OCI-LY7 (cell line): ENCODE measurements at places on chromosomes 6 and 20. TPM values are rescaled to one million over a fixed set of nuclear protein-coding genes. Genes with fewer than 3 reads are reported as not detected.

The CLVS2 gene
- not detected in 2 replicates for total RNA-seq

The RIMS1 gene
- total RNA-seq = not detected in 2 replicates

The ADGRF4 gene
- not detected in 2 replicates for total RNA-seq

The DUSP15 gene
- 0.61 TPM in 1 of 2 replicates, not detected in the other for total RNA-seq

The PLEKHG1 gene
- total RNA-seq = 17.9 and 26.3 TPM in 2 replicates

The TUBB1 gene
- total RNA-seq = 0.11 and 0.13 TPM in 2 replicates

The ANGPT4 gene
- total RNA-seq = not detected in 2 replicates

The NR2E1 gene
- total RNA-seq = not detected in 2 replicates

The BPIFB1 gene
- not detected in 2 replicates for total RNA-seq

The GGTLC1 gene
- total RNA-seq = not detected in 2 replicates

GRCh38 chr6:130303431-130303830 lies 62.4 kb upstream of the TMEM200A start:
- DNase-seq = no peak

DNA sequence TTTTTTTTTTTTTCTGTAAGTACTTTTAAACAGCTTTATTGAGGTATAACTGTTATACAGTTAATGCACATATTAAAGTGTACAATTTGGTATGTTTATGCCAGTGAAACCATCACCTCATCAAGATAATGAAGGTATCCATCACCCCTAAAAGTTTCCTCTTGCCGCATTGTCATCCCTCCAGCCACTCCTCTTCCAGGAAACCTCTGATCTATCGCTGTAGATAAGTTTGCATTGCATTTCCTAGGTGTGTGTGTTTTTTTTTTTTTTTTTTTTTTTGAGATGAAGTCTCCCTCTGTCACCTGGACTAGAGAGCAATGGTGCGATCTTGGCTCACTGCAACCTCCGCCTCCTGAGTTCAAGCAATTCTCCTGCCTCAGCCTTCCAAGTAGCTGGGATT lies 3.1 kb downstream of the SLX4IP start:
- DNase-seq = no peak

DNA sequence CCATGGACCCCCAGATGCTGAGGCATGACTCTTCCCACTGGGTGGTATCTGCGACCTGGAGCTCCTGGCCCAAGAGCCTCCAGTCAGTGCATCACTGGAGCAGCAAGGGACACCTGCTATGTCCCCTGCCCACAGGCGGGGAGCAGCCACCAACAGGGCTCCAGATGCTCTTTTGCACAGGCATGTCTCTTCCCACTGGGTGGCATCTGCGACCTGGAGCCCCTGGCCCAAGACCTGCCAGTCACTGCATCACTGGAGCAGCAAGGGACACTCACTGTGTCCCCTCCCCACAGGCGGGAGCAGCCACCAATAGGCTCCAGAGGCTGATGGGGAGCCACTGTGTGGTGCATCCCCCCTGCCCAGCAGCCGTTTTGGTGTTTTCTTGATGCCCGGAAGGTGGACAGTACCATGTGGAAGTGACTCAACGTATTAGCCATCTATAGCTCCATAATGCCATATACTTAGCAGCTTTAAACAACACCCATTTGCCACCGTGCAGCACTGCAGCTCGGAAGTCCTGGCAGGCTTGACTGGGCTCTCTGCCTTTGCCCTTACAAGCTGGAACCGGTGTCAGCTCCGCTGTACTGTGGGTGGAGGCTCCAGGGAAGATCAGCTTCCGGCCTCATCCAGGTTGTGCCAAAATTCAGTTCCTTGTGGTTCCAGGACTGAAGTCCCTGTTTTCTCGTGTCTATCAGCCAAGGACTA lies 124.9 kb upstream of the CST7 start:
- no peak for DNase-seq

GRCh38 chr6:111580826-111581505 lies 24.7 kb downstream of the TRAF3IP2 start:
- no peak for DNase-seq

- DNase-seq = no peak
Measured at GRCh38 chr6:50709366-50709734, 4.0 kb upstream of the TFAP2D start.

GRCh38 chr6:157791450-157791849 lies 31.6 kb upstream of the SNX9 start:
- no peak for DNase-seq

DNA sequence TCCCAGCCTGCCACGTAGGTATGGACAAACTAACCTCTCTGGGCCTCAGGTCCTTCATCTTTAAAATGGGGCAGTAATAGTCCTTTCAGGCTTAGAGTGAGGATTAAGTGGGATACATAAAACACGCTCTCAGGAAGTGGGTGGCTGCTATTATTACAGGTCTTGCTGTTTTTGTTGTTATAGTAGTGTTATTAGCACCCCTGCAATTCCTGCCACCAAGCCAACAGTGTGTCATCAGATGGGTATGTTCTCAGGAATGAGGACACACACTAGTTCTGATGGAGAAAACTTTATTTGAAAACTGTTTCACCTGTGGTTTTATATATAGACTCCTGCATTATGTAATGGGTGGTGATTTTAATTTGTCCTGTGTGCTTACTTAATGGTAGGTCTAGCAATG lies 131.7 kb downstream of the LRRC1 start:
- no peak for DNase-seq

- no peak for DNase-seq
Measured at GRCh38 chr6:156174031-156174890, 602.9 kb upstream of the ARID1B start.

DNA sequence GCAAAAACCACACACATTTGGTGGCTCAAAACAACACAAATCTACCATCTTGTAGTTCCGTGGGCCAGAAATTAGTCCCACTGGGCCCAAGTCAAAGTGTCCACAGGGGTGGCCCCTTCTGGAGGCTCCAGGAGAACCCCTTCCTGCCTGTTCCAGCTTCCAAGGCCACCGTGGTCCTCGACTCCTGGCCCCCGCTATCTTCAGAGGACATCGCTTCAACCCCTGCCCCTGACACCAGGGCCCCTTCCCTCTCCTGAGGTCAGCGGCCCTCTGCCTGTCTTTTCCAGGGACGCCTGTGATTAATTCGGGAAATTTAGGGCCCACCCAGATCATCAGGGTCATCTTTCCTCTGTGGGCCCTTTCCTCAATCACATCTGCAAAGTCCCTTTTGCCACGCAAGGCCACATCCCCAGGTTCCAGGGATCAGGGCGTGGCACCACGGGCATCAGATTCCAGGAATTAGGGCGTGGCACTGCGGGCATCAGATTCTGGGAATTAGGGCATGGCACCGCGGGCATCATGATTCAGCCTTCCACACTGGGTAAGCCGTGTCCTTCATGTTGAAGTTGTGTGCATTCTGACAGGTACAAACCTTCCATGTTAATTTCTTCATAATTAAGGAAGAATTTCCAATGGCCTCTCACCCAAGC lies 59.9 kb upstream of the SMOC2 start:
- DNase-seq = no peak

DNA sequence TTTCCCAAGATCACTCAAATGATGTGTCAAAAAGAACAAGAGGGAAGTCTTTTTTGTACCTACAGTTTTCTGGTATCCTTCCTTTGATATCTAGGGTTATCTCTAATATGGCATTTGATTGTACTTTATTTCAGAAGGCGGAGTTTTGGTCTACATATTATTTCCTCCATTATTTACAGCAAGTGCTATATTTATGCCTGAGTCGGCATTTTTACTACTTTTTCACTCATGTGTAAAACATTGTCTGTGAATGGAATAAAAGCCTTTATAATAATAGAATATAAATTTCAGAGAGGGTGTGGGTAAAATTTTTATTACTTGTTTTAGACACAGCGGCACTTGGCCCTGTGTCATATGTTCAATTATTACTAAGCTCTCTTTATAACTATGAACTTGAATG lies 398.4 kb downstream of the BCKDHB start:
- no peak for DNase-seq

DNA sequence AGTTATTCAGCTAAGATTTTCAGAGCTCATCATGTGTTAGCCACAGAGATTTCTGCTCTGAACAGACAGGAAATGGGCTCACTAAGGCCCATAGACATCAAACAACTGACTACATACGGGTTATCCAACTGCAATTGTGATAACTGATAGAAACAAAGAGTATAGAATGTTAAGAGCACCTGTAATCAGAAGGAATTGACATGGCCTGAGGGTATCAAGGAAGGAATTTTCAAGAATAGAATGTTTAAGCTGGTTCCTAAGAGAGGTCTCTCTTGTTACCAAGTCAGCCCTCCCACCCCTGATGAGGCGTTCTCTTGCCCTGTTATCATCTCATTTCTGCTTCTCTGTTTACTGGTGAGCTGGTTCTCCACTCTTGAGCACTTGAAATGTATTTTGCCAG lies at the start of gene MEI4:
Gene MEI4, plus strand, starts transcription at position 301 of the 400 bp plus-strand sequence. CDS start 37,633 bp downstream, outside the sequence.
- DNase-seq = no peak

- no peak for DNase-seq
Measured at GRCh38 chr6:128963561-128963960, 80.6 kb downstream of the LAMA2 start.

- DNase-seq = no peak
Measured at GRCh38 chr6:127249621-127250020, 17.0 kb upstream of the RNF146 start.
